ENCODE measurements at places on chromosomes 5 and 9.

- peak; percentile 91 for DNase-seq
These were observed at the start of gene ERGIC1 for GRCh38 chr5:172833686-172834414. Gene ERGIC1, plus strand, starts transcription at chr5:172834251. Its CDS starts 163 bp downstream, at chr5:172834414.

DNA sequence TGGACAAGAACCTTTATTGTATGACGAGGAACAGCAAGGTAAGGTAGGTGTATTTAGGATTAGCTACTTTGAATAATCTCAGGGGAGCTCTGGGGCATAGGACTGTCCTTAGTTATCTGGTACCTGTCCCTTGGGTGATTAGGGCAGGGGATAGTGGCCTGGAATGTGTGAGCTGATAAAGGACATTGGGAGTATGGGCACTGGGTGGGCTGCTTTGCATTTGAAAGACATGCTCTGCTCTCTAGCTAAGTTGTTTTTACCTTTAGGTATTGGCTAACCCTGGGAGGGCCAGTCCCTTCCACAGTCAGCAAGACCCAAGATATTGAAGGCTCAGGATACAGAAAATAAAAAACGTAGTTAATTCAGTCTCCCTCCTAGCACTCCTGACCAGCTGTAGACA, 282.8 kb upstream of the C9orf72 start:
- no peak for DNase-seq

DNA sequence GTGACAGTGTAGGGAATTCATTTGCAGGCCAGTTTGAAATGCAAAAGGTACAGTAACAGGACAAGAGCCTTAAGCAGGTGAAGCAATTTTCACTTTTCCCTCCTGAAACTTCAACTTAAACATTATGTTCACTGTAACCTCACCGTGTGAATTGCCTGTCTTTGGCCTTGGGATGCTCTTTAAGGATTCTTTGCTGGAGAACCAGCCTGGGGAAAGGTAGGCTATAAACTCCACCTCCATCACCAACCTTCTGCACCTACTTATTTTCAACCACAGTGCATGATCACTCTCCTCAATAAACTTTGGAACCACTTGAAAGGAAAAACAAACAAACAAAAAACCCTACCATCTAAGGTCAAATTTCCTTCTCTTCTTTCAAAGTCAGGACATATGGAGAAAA, 300.5 kb downstream of the TLE1 start:
- DNase-seq, result no peak

- DNase-seq, result peak; percentile 86
These were observed 30.1 kb downstream of the QRFP start for GRCh38 chr9:130866474-130866965.

Data from left colon (tissue), 2 donors.